Stimulated activated CD4-positive, alpha-beta T cell treated with anti-CD3 and anti-CD28 coated beads, TNF-alpha, amount 100 ng/mL, for 1 hour (primary cell): ENCODE measurements at places on chromosomes 12 and 14.

DNA sequence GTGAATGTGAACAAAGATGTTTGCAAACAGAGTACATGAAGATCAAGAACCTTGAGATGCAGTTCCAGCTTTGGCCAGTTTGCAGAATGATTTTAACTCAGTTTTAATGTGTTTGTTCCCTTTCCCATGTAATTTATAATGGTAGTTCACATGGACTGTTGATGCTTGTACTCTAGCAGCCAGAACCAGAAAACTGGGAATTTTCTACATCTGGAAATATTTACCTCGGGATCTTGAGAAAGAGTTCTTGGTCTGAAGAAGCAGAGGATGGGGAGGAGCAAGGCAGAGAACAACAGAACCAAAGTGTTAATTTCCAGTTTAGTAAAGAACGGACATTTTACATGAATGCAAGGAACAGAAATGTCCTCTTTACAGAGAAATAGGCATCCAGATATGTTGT is 37.0 kb upstream of the PMCH start:
- no peak for DNase-seq

- no peak for DNase-seq
Measured at GRCh38 chr12:109880938-109881337, 597 bp upstream of the GLTP start.

DNA sequence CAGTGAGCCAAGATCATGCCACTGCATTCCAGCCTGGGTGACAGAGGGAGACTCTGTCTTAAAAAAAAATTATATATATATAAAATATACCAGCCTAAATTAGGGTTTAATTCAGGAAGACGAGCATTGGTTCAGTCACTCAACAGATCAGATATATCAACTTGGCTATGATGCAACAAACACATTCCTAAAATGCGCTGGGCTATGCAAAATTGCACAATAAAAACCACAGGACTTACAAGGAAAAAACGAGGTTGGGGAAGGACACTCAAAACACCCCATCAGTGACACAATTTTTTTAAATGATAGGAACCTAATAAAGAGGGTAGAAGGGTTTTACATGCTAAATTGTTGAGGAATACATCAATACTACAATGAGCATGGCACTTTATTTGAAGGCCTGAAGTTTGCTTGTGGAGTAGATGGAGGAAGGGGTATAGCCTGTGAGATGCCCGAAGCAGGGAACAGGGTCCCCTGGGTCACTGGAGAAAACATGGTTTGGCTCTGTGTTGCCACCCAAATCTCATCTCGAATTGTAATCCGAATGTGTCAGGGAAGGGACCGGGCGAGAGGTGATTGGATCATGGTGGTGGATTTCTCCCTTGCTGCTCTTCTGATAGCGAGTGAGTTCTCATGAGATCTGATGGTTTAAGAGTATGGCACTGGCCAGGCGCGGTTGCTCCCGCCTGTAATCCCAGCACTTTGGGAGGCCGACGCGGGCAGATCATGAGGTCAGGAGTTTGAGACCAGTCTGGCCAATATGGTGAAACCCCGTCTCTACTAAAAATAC is 71.2 kb downstream of the TNFAIP2 start:
- DNase-seq = no peak

- no peak for DNase-seq
Measured at GRCh38 chr14:52356025-52356424, 41.9 kb downstream of the PTGER2 start.

- DNase-seq = no peak
Measured at GRCh38 chr14:59055006-59055405, 133.5 kb upstream of the DAAM1 start.
